ENCODE measurements at places on chromosomes 13 and 19. TPM values are rescaled to one million over a fixed set of nuclear protein-coding genes. Genes with fewer than 3 reads are reported as not detected.

DNA sequence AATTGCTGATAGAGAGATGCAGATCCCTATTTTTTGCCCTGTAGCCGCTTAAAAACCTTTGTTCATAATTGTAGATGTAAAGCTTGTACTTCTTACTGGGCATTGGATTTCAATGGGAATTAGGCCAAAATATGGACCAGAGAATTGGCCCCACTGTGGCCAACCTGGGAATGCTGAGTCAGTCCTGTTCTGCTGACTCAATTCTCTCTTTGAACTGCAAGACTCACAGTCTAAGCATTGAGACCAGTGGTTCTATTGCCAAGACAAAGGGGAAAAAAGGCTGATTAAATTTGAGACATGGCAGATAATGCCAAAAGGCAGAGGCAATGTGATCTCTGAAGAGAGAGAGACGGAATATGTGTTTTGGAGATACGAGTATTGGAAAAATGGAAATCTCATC is 72.5 kb upstream of the UBL3 start:
- DNase-seq: no peak

GRCh38 chr13:44758630-44759383 is 182.7 kb upstream of the TSC22D1 start:
- DNase-seq: peak; percentile 32

GRCh38 chr19:18385359-18385674 is 641 bp upstream of the GDF15 start:
- DNase-seq: no peak

DNA sequence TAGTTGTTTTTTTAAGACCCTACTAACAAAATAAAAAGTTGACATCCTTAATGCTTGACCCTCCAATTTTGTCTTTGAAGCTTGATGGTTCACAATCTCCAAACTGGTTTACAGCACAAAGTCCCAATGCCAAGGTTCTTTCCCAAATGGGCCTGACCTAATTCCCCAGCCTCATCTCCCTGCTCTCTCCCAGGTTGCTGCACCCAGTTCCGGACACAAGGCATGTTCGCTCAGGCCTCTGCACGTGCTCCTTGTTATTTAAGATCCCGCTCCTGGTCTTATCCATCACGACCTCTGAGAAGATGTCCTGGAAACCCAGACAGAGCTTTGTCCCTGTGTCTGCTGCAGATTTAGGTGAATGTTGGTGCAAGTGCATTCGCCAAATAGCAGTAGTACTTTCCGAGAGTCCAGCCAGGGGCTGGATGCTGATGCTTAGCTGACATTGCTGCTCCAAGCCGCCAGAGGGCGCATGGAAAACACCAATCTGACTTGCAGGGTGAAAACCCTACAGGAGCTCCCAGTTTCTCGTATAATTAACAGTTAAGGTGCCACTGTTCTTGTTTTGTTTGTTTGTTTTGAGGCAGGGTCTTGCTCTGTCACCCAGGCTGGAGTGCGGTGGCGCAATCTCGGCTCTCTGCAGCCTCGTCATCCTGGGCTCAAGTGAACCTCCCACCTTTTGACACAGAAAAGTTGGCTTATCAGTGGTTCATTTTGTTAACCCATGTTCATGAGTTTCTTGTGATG is 18.5 kb downstream of the LYPD3 start:
- DNase-seq: peak; percentile 81

DNA sequence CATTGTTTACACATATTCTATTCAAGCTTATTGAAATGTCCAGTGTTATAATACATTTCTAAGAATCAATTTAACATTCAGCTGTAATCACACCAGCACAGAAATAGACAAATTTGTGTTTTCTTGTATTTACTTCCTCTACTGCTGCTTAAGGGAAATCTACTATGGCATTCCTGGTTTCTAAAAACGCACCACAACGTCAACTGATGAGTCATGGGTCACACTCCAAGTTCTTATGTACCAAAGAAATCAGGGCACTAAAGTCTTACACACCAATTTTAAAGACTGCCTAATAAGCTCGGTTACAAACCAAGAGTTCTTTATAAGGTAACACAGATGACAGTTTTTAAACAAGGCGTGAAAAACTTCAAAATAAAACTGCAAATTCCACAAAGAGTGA is 13.2 kb downstream of the LNX2 start:
- DNase-seq: peak; percentile 23

Gene C19orf53
- 48.6 TPM for total RNA-seq

Gene ADAMTSL5
- 2.6 TPM for total RNA-seq

Gene COL4A2
- total RNA-seq: 149 TPM

Gene CRLF1
- 21.0 TPM for total RNA-seq

Gene COL5A3
- total RNA-seq: 4.3 TPM
